ENCODE measurements at places on chromosomes 2 and 18.

DNA sequence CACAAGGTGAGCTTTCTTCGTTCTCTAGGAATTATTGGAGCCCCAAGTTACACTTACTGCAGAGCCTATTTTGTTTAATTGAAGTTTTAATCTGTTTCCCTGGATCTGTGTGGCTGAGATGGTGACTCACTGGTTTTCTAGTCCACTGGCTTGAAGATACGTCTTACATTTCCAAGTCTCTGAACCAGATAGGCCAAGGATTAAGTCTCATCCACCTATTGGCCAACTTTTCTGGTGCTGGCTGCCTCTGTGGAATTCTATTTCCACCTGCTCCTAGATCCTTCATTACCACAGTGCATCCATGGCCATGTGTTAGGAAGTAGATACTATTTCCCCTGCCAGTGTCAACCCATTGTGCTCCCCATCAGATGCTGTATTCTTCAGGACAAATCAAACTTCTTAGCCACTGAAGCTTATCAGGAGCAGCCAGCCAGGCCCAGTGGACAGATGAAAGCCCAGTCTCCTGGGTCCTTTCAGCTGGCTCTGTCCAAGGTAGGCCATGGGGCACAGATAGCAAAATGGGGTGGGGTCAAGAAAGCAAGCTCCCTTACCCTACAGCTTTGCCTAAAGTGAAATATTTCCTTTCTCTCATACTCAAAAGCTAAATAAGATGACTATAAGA lies 198.8 kb upstream of the TCF4 start:
- DNase-seq, result no peak

GRCh38 chr2:112727276-112728028 lies 6.6 kb downstream of the NT5DC4 start:
- no peak for DNase-seq

DNA sequence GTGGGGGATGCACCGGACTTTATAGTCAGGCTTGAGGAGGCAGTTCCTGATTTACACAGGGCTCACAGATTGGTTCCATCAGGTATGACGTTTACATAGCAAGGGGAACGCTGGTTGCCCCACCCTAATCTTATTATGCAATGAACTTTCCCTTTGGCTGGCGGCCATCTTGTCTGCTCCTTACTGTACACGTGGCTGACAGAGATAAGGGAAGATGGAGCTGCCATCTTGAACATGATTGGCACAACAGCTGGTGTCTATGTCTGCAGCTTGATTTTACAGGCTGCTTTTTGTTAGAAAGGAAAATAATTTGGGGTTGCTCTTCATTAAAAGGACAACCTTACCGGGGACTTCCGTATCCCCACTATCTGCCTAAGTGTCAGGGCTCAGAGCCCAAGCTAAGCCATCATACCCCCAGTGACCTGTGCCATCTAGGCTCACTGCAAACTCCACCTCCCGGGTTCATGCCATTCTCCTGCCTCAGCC lies 33.5 kb upstream of the ATG16L1 start:
- DNase-seq, result no peak

GRCh38 chr2:25524507-25524906 lies 148.9 kb downstream of the DTNB start:
- no peak for DNase-seq

DNA sequence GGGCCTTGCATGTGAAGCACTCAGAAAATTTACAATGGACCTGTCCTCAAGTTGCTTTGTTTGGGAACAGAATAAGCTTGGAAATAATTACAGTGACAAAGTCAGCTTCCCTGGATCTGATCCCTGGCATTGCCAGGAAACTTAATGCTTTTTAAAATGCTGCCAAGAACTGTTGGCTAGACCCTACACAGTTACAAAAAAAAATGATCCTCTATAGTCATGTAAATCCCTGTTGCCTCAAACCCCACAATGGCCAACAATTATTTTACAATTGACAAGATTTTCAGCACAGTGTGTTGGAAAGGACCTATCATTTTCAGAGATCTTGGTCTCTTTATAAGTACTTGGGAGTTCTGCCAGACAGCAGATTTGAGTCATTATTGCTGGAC lies 470.4 kb upstream of the ACVR2A start:
- no peak for DNase-seq

DNA sequence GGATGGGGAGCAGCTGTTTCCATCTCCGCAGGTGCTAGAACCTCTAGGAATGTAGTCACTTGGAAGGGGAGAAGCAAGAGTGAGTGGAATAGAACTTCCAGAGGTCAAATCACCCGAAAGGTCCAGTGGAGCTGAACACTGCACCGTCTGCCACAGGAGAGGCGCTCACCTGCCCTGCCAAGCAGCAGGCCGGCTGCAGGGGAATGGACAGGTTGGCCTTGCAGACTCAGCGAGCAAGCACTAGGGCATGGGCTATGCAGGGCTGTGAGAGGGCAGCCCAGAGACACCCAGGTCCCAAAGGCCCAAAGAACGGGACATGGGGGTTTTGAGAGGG lies 214.2 kb downstream of the TNS1 start:
- no peak for DNase-seq

GRCh38 chr2:159322419-159322818 lies 35.9 kb upstream of the WDSUB1 start:
- DNase-seq, result no peak
